Activated CD4-positive, alpha-beta T cell treated with anti-CD3 and anti-CD28 coated beads, Interleukin-2, amount 50 U/mL, for 16 hours (primary cell): ENCODE measurements at places on chromosomes 13 and 19.
A peak's percentile ranks its signal among the peaks of the same experiment; 100 is the strongest.

DNA sequence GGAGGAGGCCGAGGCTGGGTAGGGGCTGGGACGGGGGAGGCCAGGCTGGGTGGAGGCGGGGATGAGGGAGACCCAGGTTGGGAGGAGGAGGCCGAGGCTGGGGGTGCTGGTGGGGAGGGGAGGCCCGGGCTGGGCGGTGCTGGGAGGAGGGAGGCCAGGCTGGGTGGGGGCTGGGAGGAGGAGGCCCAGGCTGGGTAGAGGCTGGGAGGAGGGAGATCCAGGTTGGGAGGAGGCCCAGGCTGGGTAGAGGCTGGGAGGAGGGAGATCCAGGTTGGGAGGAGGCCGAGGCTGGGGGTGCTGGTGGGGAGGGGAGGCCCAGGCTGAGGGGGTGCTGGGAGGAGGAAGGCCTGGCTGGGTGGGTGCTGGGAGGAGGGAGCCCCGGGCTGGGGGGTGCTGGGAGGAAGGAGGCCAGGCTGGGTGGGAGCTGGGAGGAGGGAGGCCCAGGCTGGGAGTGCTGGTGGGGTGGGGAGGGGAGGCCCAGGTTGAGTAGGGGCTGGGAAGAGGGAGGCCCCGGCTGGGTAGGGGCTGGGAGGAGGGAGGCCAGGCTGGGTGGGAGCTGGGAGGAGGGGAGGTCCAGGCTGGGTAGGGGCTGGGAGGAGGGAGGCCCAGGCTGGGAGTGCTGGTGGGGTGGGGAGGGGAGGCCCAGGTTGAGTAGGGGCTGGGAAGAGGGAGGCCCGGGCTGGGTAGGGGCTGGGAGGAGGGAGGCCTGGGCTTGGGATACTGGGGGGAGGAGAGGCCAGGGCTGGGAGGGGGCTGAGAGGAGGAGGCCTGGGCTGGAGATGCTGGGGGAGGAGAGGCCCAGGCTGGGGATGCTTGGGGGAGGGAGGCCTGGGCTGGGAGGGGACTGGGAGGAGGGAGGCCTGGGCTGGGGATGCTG is 10.7 kb downstream of the TPGS1 start:
- no peak for DNase-seq

DNA sequence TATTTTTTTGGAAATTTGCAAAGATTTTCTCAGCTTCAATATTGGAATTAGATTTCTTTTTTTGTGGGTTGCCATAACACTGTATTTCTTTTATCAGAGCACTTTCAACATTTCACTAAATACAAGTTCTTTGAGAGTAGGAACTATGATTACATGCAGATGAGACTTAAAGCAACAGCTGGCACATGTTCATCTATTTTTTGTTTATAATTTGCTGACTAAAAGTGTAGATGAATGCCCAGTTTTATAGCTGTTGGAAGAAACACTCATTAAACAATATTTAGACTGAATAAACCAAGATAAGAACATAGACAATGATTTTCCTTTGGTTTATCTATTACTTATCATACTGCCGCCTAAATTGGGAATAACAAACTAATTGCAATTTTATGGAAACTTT is 803.0 kb upstream of the KLHL1 start:
- DNase-seq: no peak

DNA sequence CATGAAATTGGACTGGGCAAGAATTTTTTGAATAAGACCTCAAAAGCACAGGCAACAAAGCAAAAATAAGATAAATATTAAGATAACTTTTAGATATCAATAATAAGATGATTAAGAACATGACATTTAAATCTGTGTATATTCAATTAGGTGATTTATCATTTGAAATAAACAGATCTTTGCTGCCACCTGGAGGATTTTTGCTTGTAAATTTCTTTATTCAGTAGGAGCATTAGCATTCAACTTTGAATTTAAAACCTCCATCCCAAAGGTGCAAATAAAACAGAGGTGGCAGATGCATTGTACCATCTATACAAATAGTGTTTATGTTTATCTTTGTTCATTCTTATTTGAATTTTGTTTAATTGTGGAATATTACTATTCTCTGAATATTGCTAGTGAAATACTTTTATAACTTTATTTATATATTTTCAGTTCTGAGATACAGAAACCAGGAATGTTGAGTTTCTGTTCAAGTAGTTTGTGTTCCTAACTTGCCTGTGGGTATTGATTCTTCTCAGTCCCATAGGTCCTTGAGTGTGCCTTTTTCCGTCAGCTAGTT is 20.9 kb downstream of the COG6 start:
- DNase-seq: peak; percentile 46

DNA sequence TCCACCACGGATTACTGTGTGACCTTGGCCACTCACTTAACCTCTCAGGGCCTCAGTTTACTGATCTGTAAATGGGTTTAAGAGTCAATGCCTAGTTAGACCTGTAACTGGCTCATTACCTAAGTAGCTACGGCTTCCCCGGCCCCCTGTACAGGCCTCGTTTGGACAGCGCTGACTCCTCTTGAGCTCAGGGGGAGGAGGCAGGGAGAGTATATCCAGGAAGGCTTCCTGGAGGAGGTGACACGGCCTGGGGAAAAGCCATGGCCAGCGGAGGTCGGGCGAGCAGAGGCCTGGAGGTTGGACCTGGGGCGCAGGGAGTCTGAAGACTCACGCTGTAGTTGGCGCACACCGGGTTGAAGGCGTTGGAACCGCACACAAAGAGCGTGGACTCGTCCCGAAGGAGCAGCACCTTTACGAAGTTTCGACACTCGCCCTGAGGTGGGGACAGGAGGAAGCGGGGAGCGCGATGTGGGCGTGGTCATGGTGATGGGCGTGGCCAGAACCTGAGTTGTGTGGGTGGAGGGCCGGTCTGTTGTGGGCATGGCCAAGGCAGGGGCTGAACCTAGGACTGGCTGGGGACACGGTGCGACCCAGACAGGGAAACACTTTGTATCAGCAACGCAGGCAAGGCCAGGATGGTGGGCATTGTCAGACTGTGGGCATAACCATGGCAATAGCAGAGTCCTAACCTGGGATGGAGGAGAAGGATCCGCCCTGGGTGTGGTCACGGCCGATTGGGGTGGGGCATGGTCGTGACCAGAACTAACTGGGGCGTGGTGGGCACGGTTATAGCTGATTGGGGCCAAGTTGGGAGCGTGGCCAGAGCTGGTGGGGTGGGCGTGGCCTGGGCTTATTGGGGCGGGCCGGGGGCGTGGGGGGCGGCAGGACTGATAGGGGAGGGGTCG is 3.6 kb downstream of the SEMA6B start:
- DNase-seq: no peak
